Activated T-helper 17 cell treated with anti-CD3 and anti-CD28 coated beads, Interleukin-2, amount 50 U/mL, for 72 hours (primary cell): ENCODE measurements at places on chromosomes 16 and 17.

DNA sequence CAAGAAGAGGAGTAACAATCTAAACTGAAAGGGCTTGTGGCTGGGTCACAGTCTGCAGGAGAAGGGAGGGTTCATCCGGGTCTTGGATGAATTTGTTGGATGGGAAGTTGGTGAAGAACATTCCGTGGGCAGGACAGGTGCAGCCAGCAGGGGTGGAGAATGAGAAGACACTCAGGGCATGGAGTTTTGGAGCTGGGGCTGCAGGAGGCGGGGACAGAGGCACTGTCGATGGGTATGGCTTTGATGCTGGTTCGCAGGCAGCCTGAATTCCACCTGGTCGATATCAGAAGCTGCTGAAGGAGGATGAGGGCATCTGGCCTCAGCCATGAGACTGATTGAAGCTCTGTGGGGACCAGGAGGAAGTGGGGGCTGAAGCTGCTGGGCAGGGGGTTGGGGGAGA, 36.1 kb upstream of the CBFA2T3 start:
- no peaks in the 10 kb centered on the region for H3K36me3 ChIP-seq
- peaks cover 4% of the 10 kb centered on the region for H3K4me1 ChIP-seq
- no peak overlapping the region for H3K27ac ChIP-seq
- no peak overlapping the region for H3K4me3 ChIP-seq

- H3K27ac ChIP-seq = no peak overlapping the region
- no peaks in the 10 kb centered on the region for H3K4me1 ChIP-seq
- H3K36me3 ChIP-seq = no peaks in the 10 kb centered on the region
- no peak for ATAC-seq
- peaks cover 14% of the 10 kb centered on the region for H3K27me3 ChIP-seq
Observed at GRCh38 chr17:70629902-70630301, 460.6 kb downstream of the KCNJ2 start.

DNA sequence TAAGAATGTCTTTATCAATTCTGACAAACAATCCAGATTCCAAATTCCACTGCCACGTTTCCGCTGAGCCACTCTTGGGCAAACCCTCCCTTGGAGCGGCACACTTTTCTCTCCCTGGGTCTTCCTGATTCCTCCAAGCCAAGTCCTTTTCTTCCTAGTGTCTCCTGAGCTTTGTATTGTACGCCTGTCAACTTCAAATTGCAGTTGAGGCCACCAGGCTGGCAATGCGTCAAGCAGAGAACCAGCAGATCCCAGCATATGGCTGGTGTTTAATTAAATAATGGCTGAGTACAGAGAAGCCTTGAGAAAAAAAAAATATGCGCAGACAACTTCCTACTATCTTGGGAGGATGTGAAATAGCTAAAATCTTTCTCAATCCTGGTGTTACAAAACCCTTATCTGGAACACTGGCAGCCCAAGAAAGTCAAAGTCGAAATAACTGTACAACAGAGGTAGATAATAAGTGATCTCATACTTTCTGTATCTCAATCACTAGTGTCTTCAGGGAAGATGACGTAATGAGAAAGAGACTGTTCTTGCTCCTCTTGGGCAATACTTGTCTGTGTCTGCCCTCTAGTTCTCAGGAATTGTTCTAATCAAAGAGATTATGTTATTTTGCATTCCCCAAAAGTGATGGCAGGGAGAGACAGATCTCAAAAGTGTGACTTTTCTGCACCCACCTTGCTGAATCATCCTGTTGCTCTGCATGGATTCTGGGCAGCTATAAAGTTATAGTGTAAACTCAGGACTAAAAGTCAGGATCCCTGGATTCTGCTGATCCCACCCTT, 15.0 kb downstream of the SMIM36 start:
- peaks cover 17% of the 10 kb centered on the region for H3K27me3 ChIP-seq
- no peaks in the 10 kb centered on the region for H3K36me3 ChIP-seq
- H3K4me1 ChIP-seq = no peaks in the 10 kb centered on the region
- H3K4me3 ChIP-seq = no peak overlapping the region
- ATAC-seq = peak; percentile 39

- H3K27me3 ChIP-seq = peaks cover 18% of the 10 kb centered on the region
- ATAC-seq = no peak
- H3K36me3 ChIP-seq = no peaks in the 10 kb centered on the region
- H3K27ac ChIP-seq = no peak overlapping the region
- H3K4me1 ChIP-seq = no peaks in the 10 kb centered on the region
Observed at GRCh38 chr16:48492133-48492532, 106.9 kb upstream of the SIAH1 start.

DNA sequence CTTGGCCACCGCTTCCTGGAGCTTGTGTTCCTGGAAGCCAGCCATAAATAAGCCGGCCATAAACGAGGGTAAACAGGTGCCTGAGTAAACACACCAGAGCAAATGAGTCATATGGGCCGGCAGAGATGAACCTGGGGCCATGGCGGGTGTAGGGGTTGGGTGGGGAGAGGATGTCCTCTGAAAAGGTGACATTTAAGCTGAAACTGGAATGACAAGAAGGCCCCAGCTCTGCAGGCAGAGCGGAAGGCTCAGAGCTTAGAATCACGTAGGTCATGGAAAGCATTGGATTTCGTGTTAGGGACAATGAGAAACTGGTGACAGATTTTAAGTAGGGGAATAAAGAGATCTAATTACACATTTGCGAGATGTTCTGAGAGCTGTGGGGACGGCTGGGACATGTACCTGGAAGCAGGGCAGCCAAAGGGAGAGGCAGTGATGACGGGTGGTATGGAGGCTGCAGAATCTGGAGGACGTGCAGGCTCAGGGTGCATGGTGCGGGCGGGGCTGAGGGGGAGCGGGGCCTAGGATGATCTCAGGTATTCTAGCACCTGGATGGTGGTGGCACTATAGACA, 8.1 kb upstream of the DNASE1 start:
- no peak overlapping the region for H3K4me3 ChIP-seq
- H3K4me1 ChIP-seq = no peaks in the 10 kb centered on the region

GRCh38 chr16:55225972-55226542, 97.9 kb upstream of the IRX6 start:
- no peak overlapping the region for H3K4me3 ChIP-seq
- H3K4me1 ChIP-seq = no peaks in the 10 kb centered on the region
- no peak overlapping the region for H3K27ac ChIP-seq
- no peaks in the 10 kb centered on the region for H3K36me3 ChIP-seq
- H3K27me3 ChIP-seq = peaks cover 14% of the 10 kb centered on the region
- no peak for ATAC-seq

GRCh38 chr16:78838276-78838675, 738.8 kb downstream of the WWOX start:
- H3K4me1 ChIP-seq = peaks cover 9% of the 10 kb centered on the region
- peak overlapping the region; percentile 32 for H3K27ac ChIP-seq
- no peak for ATAC-seq
- no peaks in the 10 kb centered on the region for H3K36me3 ChIP-seq

DNA sequence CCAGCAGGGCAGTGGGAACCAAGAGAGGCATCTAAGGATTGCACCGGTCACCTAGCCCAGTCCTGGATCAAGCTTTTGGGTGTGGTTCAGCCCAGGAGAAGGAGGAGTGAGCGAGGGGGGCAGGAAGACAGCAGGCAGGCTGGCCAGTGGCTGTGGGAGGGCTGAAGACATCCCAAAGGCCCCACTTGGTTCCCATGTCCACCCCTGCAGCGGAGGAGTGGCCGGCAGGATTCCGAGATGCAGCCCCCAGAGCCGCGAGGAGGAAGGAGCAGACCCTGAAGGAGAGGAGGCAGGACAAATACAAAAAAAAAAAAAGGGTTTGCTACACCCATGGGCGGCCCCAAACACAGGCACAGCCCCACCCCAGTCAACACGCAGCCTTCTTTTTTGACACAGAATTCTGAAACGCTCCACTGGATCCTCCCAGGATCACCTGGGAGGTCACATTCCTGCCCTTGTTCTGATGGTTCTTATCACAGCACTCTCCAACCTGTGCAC, 1.1 kb upstream of the SLC47A2 start:
- no peak overlapping the region for H3K4me3 ChIP-seq
- no peaks in the 10 kb centered on the region for H3K4me1 ChIP-seq
- no peak overlapping the region for H3K27ac ChIP-seq
- no peak for ATAC-seq

DNA sequence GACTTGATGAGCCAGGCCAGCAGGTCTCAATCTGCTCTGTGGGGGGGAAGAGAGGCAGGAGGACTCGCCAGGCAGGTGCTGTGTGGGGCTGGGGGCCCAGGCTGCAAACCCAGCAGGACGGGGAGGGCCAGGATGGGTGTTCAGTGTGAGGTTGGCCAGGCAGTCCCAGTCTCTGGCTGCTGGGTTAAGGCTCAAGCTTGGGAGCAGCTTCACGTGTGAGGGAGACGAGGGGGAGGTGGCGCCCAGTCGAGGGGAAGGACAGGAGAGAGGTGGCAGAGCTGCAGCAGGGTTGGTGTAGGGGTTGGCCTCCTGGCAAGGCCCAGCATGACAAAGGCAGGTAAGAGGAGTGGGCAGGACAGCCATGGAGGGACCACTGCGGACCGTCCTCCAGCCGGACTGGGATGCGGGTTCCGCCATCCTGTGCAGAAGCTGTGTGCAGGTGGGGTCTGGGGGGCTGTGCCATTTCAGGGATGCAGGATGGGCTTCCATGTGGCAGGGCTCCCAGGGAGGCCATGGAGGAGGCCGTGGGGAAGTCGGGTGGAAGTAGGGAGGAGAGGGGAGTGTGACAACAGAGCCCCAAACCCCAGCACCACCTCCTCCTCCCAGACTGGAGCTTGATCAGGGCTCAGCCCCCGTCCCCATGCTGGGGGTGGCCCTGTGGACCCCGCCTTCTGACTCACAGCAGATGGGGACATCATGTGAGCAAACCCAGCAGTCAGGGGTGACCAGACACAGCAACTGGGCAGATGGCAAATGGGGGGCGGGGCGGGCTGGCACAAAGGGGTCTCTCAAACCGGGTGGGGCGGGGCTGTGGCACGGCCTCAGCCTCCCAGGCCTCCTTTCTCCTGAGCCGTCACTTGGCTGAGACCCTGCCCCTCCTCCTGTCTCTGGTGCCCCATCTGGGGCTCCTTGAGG, 2.8 kb downstream of the ADGRG1 start:
- peaks cover 11% of the 10 kb centered on the region for H3K4me1 ChIP-seq
- ATAC-seq = no peak
- peaks cover 19% of the 10 kb centered on the region for H3K27me3 ChIP-seq

DNA sequence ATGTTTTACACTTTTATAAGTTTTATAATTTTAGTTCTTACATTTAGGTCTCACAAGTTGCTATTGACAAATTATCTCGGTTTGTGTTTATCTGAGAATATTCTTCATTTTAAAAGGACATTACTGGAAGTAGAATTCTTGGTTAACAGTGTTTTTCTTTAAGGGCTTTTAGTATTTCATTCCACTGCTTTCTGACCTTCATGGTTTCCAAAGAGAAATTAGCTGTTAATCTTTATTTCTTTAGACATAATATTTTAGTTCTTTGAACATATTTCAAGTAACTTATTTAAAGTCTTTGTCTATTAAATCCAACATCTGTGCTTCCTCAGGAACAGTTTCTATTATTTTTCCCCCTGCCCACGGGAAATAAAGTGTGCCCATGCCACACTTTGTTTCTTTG, 240.1 kb upstream of the AXIN2 start:
- H3K4me1 ChIP-seq = peaks cover 5% of the 10 kb centered on the region
- no peaks in the 10 kb centered on the region for H3K36me3 ChIP-seq
- ATAC-seq = no peak

- peaks cover under 1% of the 10 kb centered on the region for H3K4me1 ChIP-seq
- no peak overlapping the region for H3K4me3 ChIP-seq
- ATAC-seq = no peak
- peaks cover 1% of the 10 kb centered on the region for H3K27me3 ChIP-seq
Observed at GRCh38 chr16:69100071-69100691, 5.3 kb upstream of the HAS3 start.

DNA sequence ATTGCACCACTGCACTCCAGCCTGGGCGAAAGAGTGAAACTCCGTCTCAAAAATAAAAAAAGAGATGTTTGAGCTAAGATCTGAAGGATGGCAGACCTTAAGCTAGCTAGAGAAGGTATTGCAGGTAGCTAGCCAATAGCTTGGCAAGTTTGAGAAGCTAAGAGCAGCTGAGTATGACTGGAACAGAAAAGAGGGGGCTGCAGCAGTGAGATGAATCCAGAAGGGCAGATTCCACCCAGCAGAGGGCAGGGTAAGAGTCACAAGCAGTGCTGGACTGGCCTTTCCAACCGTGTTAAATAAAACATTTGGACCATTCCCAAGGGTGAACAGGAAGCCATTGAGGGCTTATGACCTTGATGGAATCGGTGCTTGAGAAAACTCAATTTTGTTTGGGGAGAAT, 5.7 kb upstream of the PHAF1 start:
- H3K27ac ChIP-seq = peak overlapping the region; percentile 44
- H3K4me3 ChIP-seq = no peak overlapping the region
- peaks cover 14% of the 10 kb centered on the region for H3K4me1 ChIP-seq
- no peak for ATAC-seq

GRCh38 chr16:30022887-30023286, at the start of gene C16orf92:
Gene C16orf92 (plus strand): TSS chr16:30023198. CDS start chr16:30023341, 143 bp downstream.
- peaks cover 15% of the 10 kb centered on the region for H3K27me3 ChIP-seq
- H3K4me1 ChIP-seq = peaks cover 5% of the 10 kb centered on the region
- no peak within 1 kb of the TSS for H3K27ac ChIP-seq
- no peak within 1 kb of the TSS for H3K4me3 ChIP-seq

DNA sequence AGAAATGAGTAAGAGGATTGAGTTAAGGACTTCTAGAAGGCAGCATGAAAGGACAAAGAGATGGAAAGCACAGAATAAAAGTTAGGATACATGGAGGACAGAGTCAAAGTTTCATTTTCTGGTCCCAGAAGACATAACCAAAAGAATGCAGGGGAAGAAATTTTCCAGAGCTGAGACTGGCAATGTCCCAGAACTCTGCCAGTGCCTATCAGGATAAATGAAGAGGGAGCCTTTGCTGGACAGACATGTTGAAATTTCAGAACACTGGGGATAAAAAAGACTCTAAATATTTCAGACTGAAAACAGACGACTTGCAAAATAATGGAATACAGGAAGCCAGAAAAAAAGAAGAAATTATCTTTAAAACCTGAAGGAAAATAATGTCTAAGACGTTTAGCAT, 55.7 kb downstream of the NT5M start:
- H3K4me1 ChIP-seq = no peaks in the 10 kb centered on the region
- H3K4me3 ChIP-seq = no peak overlapping the region
- H3K36me3 ChIP-seq = no peaks in the 10 kb centered on the region
- ATAC-seq = no peak
- H3K27me3 ChIP-seq = peaks cover 4% of the 10 kb centered on the region

DNA sequence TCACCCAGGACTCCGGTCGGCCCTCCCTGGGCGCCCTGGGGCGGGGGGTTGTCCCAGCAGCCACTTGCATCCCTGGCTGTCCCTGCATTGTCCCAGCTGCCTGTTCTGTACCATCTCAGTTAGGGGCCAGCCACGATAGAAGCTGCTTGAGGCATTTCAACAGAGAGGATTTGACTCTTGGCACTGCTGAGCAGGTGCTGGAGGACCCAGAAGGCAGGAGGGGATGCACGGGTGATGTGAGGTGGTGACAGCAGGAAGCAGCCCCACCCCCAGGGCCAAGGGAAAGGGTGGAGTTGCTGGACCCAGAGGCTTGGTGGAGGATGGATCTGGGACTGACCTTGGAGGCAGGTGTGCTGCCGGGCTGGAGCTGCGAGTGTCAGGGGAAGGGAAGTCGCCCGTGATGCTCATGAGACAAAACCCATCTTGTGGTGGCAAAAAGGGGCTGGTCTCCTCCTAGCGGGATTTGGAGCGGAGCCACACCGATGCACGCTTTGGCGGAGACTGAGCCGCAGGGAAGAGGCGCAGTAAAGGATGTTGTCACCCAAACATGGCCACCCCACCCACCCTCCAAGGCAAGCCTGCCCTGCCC, 188.0 kb upstream of the GSE1 start:
- ATAC-seq = no peak
- H3K36me3 ChIP-seq = no peaks in the 10 kb centered on the region
- H3K27me3 ChIP-seq = peaks cover 11% of the 10 kb centered on the region
- no peaks in the 10 kb centered on the region for H3K4me1 ChIP-seq
- no peak overlapping the region for H3K27ac ChIP-seq
